ENCODE measurements at places on chromosomes 7 and 10.

DNA sequence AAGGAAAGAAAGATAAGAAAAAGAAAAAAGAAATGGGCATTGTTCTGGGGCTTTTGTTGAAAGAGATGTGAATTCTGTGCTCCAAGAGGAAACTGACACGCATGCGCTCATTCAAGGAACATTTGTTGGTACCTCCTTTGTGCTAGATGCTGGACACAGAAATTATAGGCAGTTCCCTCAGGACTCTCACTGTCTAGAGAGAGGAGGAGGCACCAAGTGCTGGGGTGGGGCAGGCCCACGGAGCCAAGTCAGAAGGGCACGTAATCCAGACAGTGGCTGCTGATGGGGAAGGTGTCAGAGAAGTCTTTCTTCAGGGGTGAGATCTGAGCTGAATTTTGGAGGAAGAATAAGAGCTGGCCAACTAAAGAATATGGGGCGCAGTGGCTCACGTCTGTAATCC, 2.9 kb upstream of the ZFYVE27 start:
- no peak for DNase-seq

GRCh38 chr10:118966076-118966849, 63.3 kb upstream of the NANOS1 start:
- no peak for DNase-seq

GRCh38 chr7:149673006-149673405, 100.4 kb downstream of the ZNF467 start:
- DNase-seq, result no peak

GRCh38 chr10:103856797-103857170, 1.4 kb upstream of the SH3PXD2A start:
- no peak for DNase-seq

- DNase-seq, result no peak
Observed at GRCh38 chr10:46544989-46545791, 11.3 kb downstream of the GPRIN2 start.

- DNase-seq, result no peak
Observed at GRCh38 chr10:70671619-70672164, 614 bp upstream of the ADAMTS14 start.

DNA sequence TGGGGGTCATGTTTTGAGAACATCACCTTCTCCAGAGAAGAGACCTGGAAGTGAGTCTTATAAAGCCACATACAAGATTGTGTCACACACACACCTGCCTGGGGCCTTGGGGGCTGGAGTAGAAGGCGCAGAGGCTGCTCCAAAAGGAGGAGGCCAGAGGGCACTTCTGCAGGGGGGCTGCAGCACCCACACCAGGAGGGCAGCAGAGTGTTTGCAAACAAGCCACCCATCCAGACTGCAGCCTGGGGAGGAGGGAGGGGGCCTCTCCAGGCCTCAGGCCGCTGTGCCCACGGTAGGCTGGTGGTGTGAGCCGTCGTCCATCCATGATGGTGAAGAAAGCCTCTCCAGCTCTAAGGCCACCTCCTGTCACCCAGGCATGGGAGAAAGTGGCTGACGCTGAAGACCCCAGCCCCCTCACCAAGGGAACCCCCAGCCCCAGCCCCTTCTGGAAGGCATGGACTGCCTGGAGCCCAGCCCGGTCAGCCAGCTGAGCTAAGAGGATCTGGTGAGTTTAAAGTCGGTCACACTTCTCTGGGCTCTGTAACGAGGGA, 77.5 kb downstream of the FOXL3 start:
- no peak for DNase-seq

- DNase-seq, result no peak
Observed at GRCh38 chr7:84524714-84525694, 330.4 kb upstream of the SEMA3A start.

DNA sequence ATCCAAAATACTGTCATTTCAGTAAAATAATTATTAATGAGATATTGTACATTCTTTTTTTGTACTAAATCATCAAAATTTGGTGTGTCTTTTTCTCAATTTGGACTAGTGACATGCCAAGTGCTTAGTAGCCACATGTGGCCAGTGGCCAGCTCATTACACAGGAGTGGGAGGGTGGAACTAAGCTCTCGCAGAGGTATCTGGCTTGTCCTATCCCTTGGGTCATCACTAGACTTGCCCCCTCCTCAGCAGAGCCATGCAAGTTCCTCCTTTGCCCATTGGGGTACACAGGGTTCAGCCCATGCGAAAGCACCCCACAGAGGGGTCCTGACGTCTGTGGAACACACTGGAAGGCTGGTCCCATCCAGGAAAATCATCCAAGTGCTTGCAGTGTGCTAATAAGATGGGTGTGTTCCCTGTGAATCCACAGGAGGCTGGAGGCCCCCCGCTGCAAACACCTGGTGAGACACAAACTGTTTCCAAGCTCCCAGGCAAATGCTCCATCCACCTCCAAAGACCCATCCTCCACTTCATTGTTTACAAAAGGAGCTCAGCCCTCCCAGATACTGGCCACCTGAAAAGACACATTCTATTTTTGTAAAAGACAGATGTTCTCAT, 1.3 kb downstream of the ARHGAP22 start:
- no peak for DNase-seq

DNA sequence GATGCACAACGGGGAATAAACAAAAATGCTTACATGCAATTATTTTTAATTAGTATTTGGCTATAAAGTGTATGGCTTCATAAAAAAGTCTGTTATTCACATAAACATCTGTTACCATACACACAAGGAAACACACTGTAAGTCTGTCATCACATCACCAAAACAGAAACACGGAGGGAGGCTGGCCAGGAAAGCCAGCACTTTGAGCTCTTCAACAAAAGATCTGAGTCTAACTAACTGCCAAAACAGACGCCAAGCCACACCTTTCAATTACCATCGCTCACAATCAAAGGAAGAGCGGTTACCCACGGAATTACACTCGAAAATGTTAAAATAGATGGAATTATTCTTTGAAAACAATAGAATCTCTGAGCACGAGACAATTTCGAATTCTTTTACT, 49.2 kb upstream of the MGMT start:
- DNase-seq, result no peak

- DNase-seq, result no peak
Observed at GRCh38 chr7:22781230-22781711, 41.4 kb downstream of the TOMM7 start.

GRCh38 chr7:27917774-27918314, 177.9 kb downstream of the TAX1BP1 start:
- DNase-seq, result no peak

DNA sequence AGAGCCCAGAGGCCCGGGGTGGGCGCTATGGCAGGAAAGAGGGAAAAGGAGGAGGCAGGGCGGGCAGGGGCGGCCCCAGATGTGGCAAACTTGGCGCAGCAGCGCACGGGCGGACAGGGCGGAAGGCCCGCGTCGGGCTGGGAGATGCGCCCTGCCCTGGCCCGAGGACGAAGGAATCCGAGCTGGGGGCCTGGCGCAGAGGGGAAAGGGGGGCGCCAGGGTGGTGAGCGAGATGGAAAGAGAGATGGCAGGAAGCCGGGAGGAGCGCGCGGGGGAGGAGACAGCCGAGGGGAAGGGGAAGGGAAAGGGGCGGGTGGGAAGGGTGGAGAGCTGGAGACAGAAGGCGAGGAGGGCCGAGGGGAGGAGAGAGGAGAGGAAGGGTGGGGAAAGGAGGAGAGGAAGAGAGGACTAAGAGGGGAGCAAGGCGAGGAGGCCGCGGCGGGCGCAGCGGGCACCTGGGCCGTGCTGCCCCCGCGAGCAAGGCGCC, at the start of gene MARVELD1:
TSS of gene MARVELD1 (plus strand) at position 392 of the 487 bp plus-strand sequence. CDS start 147 bp downstream, outside the sequence.
- no peak for DNase-seq

GRCh38 chr7:37354656-37355131, 94.0 kb downstream of the ELMO1 start:
- no peak for DNase-seq

- no peak for DNase-seq
Observed at GRCh38 chr7:77415476-77415822, 700 bp downstream of the GSAP start.

DNA sequence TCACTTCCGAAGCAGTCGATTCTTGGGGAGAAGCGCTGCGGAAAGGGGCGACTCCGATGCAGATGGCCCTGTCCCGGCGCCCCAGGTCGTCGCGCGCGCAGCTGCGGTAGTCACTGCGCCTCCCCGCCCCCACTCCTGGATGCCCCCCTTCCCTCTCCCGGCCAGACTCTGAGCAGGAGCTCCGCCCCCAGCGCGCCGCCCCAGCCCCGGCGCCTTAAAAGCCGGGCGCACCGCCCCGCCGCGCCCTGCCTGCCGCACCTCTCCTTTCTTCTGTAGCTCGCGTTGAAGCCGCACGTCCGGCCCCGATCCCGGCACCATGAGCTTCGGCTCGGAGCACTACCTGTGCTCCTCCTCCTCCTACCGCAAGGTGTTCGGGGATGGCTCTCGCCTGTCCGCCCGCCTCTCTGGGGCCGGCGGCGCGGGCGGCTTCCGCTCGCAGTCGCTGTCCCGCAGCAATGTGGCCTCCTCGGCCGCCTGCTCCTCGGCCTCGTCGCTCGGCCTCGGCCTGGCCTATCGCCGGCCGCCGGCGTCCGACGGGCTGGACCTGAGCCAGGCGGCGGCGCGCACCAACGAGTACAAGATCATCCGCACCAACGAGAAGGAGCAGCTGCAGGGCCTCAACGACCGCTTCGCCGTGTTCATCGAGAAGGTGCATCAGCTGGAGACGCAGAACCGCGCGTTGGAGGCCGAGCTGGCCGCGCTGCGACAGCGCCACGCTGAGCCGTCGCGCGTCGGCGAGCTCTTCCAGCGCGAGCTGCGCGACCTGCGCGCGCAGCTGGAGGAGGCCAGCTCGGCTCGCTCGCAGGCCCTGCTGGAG, at the start of gene INA:
TSS of gene INA (plus strand) at position 243 of the 817 bp plus-strand sequence. CDS start at position 317, 74 bp downstream.
- no peak for DNase-seq

DNA sequence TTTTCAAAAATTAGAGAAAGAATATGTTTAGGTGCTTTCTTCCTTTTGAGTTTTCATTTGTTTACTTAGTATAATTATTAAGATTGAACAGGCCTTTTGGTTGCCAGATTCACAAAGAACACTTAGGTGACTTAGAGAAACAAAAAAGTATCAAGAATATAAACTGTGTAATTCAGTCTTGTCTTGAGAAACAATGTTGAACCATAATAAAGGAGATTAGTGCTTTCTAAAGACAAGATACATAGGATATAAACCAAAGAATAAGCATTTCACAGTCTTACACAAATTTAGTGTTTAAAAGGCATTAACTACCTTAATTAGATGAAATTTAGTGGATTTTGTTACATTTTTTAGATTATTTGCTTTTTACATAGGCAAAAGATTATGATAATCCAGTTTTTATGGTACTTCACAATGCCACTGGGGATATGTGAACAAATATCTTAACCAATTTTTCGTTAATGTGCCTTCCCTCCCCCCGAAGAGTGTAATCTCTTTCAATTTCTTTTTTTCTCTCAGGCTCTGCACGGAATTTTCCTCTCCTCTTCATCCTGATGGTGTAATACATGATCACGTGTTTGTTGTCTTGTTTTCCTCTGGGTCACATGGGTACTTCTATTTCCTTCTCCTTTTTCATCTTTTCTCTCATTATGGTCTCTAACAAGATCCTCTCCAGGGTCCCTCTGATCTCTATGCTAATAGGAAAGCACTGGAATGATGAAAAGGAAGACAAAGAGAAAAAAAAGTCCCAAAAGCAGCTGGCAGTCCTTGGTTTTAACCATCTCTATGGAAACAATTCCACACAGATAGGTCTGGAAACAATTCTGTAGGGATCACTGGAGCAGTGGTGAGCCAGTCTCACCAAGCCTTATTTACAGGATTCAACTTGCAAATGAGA, 3.7 kb upstream of the HNRNPH3 start:
- DNase-seq, result no peak

DNA sequence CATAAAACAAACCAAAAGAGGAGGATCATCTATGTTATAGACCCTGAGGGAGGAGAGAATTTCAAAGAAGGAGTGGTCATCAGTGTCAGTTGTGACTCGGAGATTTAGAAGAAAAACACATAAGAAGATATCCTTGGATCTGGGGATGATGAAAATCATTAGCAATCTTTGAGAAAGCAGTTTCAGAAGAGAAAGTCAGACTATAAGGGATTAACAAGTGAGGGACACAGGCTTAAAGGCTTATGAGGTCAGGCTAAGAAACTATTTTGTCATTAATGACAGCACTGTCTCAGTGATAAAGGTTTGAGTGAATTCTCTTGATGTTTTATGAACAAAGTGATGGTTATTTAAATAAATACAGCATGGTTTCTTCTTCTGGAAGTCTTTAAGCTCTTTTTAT, 6.1 kb upstream of the GPR85 start:
- no peak for DNase-seq

DNA sequence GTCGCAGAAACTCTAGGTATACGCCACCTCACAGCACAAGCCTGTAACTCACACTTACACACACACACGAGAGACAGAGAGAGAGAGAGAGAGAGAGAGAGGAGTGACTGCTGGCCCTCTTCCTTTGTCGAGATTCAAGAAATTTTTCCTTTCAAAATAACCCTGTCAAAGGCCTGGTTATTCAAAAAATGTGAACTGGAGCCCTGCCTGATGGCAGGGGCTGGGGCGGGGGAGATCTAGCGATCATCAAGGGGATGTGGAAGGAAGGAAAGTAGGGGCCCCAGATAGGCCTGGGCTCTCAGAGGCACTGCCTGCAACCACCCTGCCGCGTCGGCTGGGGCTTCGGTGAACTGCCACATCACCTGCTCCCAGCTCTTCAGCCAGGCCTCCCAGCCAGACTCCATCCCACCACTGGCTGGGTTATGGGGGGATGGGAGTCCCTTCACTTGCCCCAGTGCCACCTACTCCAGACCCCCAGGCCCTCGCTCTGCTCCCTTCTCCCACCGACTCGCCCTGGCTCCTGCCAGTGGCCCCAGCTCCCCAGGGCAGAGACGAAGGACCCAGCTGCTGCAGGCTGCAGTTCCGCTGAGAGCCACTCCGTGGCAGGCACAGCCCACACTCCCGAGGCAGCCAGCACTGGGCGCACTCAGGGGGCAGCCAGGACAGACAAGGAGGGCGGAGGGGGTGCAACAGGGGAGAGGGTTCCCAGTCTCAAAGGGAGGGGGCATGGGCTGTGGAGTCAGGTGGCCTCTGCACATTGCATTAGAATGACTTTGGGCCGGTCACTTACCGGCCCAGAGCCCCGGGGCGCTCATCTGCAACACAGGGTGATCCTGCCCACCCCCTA, 15.3 kb downstream of the KCNH2 start:
- DNase-seq, result peak; percentile 36

- DNase-seq, result no peak
Observed at GRCh38 chr10:132748545-132749370, 37.2 kb downstream of the NKX6-2 start.

- DNase-seq, result no peak
Observed at GRCh38 chr7:101240226-101241014, 2.8 kb upstream of the CLDN15 start.

Measured in activated T-cell treated with anti-CD3 and anti-CD28 coated beads for 4 hours (primary cell).